Activated CD4-positive, alpha-beta T cell treated with anti-CD3 and anti-CD28 coated beads for 1 hour (primary cell): ENCODE measurements at places on chromosomes 13 and 19.

DNA sequence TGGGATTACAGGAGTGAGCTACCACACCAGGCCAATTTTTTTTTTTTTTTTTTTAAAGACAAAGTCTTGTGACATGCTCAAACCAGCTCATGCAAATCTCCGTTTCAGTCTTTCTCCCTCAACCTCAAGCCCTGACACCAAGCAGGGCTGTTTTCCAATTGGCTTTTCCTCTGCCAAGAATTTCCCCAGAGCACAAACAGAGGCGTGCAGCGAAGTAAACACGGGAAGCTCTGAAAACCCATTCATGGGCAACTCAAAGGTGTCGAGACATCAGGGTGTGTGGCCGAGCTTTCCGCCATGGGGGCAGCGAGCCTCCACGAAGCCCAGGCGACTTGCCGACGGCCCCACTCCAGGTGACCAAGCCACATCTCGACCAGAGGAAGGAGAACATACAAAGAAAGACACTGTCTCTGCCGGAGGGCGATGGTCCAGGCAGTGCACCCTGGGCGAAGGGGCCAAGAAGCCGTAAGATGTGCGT, 70.0 kb downstream of the INSR start:
- DNase-seq = no peak

DNA sequence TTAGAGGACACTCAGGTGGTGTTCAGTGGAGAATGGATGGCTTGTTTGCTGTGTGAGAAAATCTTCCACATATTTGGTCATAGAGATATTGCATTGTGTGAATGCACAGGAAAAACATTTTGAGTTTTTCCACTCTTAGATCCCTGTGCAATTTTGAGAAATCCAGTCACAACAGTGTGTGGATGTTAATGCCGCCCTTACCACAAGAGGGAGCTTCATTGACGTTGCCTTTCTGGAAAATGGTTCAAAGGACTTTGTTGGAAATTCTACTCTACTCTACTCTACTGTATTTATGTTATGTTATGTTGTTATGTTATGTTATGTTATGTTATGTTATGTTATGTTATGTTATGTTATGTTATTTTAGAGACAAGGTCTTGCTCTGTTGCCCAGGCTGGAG, 13.4 kb downstream of the ZNF20 start:
- no peak for DNase-seq

GRCh38 chr19:48393559-48394330, at the start of gene GRIN2D:
Gene GRIN2D (plus strand): TSS chr19:48393668. CDS start chr19:48398393, 4,725 bp downstream.
- DNase-seq = no peak

- DNase-seq = no peak
Observed at GRCh38 chr19:33767898-33768413, 28.7 kb upstream of the KCTD15 start.

- no peak for DNase-seq
Observed at GRCh38 chr19:3397266-3398022, 31.1 kb downstream of the NFIC start.

DNA sequence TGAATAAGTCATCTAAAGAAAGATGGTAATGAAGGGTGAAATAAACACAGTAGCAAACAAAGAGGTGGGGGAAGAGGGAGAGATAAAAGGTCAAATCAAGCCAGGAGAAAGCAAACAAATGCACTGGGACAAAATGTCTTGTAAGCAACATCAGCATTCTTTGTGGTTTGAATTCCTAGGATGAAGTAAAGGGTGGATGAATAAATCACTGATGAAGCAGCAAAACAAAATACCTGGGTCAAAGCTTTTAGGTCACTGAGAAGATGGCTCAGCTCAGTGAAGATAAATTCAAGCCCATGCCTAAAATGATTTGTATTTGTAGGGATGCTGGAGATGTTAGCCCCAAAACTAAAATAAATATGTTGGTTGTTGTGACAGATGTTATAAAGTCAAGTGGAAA, 86.5 kb upstream of the FBXL3 start:
- no peak for DNase-seq

DNA sequence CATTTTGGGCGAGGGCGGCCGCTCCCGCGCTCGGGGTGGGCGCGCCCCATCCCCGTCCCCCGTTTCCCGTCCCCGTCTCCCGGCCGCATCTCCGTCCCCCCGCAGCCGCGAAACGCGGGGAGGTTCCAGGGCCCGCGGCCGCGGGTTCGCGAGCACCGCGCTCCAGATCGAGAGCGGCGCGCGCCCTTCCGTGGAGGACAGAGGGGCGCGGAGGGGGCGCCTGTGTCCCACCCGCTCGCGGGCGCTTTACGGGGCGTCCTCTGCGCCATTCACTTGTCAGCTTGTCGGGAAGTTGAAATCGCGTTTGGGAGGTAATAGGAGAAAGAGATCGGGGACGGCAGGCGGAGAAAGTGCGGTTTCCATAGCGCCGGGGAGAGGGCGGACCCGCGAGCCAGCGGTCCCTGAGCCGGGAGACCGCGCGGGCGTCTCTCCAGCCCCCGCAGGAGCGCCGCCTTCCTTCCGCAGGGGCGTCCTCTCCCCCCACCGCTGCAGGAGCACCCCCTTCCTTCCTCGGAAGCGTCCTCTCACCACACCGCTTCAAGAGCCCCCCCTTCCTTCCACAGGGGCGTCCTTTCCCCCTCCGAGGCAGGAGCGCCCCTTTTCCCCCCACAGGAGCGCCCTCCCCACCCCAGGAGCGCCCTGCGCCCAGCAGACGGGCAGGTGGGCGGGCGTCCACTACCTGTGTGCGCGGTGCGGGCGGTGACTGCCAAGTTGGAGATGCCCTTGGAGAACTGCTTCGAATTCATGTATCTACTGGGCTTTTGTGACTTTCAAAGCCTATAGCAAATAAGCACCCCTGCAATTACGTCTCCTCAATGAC, 962 bp upstream of the IRS2 start:
- no peak for DNase-seq

DNA sequence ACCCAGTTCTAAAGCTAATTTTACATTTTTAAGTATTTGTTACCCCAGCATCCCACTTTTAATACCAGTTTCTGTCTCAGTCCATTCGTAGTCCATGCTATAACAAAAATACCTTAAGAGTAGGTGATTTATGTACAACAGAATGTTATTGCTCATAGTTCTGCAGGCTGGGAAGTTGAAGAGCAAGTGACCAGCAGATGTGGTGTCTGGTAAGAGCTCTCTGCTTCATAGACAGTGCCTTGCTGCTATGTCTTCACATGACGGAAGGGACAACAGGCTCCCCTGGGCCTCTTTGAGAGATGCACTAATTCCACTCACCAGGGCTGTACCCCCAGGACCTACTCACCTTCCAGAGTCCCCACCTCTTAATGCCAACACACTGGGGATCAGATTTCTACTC, 96.6 kb downstream of the COL4A2 start:
- DNase-seq = no peak

DNA sequence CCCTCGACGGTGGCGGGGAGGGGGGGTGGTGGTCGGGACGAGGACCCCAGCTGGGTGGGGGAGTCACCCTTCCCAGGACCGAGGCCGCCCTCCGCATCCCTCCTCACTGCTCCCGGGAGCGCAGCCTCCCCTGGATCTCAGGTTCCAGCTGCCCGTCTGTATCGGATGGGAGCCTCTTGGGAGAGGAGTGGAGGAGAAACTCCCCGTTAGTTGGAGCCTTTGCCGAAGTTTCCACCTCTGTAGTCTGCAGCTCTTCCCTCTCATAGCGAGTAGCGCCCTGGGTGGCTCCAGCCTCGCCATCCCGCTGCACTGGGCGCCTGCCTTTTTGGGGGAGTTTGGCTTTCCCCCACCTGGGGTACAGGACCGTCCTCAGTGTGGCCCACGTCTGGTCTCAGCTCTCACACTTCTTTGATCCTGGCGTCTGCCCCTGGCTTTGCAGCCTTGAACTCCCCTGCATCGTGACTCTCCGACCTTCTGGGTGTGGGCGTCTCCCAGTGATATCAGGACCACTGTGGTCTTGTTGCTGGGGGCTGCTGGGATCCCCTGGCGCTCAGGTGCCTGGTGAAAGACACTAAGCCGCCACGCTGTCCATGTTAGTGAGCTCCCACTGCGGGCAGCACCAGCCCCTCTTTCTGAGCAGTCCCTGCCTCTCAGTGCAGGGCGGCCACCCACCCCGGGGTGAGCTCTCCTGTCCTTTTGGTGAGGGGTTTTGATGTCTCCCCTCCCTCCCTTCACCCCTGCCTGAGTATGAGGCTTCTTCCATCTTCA, 1.1 kb downstream of the CNOT3 start:
- DNase-seq = no peak

DNA sequence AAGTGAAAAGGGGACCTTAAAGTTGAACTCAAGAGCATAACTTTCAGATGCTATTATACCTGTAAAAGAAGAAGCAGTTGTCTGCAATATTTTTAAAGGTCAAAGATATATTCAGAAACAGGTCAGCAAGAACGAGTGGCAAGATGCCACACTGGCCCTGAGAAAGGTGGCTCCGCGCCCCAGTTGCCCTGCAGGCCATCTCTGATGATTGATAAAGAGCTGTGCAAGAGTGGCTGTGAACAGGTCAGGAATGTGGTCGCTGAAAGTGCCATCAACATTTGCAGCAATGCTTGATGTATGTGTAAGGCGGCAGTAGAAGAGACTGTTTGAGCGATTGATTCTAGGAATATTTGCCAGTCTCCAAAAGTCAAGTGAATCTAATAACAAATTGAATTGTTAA, 664.2 kb upstream of the SLC10A2 start:
- DNase-seq = no peak

DNA sequence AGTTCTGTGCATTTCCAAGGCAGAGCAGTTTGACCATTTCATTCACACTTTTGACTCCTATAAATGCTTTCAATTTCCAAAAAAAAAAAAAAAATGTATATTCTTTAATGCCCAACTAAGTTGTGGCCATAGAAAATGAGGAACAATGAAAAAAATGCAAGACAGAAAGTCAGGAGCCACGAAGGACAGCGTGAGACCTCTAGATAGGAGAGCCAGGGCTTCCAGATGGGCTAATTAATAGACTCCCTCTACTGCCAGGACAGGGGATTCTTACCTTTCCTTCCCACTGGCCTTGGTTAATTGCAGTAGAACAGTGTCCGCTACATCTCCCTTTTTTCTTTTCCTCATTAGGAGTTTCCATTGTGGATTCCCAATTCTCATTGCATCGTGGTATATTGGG, 8.6 kb downstream of the FPR3 start:
- no peak for DNase-seq

DNA sequence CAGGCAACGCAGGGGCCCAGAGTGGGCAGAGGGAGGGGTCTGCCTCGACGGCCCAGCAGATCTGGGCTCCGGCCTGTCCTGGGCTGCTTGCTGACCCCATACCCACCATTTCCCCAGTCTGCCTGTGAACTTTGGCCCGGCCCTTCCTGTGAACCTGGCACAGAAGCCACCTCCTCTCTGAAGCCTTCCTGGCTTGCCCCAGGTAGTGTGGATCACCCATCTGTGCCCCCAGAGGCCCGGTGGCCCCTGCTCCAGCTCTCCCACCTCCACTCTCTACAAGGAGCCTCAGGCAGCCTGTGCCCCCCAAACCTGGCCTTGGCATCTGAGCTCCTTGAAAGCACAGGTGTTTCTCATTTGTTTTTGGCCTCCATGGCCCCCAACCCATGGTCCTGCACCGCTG, 15.7 kb downstream of the PLEKHF1 start:
- no peak for DNase-seq

DNA sequence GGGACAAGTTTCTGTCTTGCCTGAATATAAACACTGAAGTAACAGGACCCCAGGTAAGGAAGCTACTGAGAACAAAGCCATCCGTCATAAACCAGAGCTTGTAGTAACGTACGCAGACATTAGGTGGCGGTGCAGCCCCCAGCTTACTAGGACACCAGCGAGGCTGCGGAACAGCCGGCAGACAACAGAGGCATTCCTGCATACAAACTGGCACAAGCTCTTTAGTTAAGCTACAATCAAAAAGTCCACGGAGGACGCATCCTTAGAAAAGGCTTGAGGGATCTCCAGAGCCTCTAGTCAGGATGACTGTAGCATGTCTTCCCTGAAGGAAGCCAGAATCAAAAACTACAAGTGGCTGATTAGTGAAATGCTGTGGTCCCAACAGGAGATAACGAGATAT, 26.2 kb downstream of the ZNF160 start:
- no peak for DNase-seq

- no peak for DNase-seq
Observed at GRCh38 chr19:46355234-46356148, 8.6 kb downstream of the PPP5C start.

DNA sequence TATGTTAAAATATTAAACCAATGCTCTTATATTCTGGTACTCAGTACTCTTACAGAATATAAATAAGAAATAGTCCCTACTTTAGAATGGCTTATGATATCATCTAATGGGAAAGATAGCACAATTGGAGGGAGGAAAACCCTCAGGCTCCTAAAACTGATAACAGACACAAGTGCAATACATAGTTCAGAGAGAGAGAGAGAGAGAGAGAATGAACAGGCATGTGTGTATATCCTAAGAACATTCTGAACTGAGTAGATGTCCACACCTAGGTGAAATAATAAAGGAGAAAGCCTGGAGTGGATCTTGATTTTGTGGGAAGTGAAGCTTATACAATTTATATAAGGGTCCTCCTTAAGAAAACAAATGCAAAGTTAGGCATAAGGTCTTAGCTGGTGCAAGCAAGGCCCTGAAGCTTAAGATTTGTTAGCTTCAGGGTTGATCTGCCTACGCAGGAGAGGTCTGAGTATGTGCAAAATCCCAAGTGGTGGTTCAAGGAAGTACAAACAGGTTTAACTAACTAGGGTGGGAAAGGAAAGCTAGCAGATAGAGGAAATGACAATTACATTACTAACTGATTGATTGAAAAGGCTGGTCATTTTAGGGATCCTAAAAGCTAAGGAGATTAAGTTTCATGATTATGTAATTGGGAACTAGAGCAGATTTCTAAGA, 53.3 kb downstream of the SOX21 start:
- no peak for DNase-seq

- no peak for DNase-seq
Observed at GRCh38 chr13:41315443-41316047, 4.5 kb downstream of the NAA16 start.

DNA sequence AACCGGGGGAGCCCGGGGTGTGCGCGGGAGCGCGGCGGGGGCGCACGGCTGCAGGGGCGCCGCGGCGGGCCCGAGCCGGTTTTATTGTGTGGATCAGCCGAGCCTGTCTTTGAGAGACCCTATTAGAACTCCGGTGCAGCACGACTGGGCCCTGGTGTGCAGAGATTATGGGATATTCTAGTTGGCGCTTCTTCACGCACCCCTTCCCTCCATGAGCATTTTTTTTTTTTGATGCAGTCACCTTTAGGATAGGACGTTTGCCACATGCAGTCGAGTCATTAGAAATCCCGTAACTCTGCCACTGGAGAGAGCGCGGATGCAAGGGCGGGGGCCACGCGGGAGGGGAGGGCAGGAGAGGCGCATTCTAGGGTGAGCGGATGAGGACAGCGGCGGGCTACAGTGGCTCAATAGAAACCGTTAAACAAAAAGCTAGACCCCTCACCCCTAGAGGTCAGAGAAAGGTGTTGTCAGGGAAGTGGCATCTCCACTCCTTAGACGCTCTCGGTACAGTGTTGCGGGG, 3.7 kb downstream of the FGF9 start:
- no peak for DNase-seq
